OCI-M1 (cell line): ENCODE measurements at places on chromosomes 3 and 15.

DNA sequence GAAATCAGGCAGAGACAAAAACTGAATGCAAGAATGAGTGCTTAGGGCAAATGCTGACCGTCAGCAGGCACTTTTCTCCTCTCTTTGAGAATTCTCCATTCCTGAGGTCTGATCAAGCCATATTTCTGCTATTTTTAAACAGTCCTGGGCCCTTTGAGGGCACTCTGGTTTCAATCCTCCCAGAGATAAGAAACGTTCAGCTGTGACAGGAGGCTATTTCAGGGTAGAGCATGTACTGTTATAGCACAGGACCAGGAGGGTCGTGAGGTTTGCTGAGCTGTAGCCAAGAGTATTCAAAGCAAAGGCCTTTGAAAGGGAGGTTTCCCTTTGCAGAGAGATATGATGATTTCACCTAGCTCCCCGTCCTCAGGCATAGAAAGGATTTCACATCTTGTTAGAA is 39.6 kb upstream of the PDZRN3 start:
- no peak for DNase-seq

- no peak for DNase-seq
These were observed 435.5 kb upstream of the TPM1 start for GRCh38 chr15:62607114-62607462.

DNA sequence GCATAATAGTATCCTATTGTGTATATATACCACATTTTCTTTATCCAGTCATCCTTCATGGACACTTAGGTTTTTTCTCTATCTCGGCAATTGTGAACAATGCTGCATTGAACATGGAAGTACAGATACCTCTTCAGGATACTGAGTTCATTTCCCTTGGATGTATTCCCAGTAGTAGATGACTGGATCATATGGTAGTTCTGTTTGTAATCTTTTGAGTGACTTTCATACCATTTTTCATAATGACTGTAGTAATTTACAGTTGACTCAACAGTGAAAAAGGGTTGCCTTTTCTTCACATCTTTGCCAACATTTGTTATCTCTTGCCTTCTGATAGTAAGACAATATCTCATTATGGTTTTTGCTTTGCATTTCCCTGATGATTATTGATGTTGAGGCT is 21.8 kb downstream of the MYH15 start:
- no peak for DNase-seq

GRCh38 chr3:45049807-45050206 is 23.7 kb downstream of the CLEC3B start:
- no peak for DNase-seq

DNA sequence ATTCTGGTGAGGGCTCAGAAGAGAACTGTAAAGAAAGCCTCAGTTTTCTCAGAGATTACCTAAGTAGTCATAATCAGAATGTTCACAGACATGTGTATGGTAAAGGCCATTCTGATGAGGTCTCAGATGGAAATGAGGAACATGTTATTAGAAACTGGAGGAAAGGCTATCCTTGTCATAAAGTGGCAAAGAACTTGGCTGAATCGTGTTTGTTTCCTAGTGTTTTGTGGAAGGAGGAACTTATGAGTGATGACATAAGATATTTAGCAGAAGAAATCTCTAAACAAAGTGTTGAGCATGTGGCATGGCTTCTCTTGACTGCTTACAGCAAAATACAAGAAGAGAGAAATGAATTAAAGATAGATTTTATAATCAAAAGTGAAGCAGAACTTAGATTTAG is 12.8 kb upstream of the KLHL40 start:
- DNase-seq: peak; percentile 31

- DNase-seq: peak; percentile 70
These were observed 8.8 kb downstream of the ANKUB1 start for GRCh38 chr3:149783576-149783975.

DNA sequence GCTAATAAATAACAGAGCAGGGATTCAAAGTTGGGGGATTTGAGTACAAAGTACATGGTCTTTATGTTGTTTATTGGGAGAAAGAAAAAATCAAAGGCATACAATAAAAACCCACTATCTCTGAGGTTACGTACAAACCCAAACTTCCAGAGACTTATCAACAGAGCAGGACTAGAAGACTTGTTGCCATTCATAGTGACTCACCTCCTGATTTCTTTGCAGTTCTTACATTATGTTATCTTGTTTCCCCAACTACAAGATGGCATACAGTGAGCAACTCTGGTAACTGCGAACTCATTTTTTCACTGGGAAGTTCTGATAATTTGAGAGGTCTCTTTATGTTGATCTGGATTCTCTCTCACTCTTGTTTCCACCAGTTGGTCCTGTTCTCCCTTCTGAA is 80.6 kb upstream of the ETV5 start:
- peak; percentile 5 for DNase-seq

DNA sequence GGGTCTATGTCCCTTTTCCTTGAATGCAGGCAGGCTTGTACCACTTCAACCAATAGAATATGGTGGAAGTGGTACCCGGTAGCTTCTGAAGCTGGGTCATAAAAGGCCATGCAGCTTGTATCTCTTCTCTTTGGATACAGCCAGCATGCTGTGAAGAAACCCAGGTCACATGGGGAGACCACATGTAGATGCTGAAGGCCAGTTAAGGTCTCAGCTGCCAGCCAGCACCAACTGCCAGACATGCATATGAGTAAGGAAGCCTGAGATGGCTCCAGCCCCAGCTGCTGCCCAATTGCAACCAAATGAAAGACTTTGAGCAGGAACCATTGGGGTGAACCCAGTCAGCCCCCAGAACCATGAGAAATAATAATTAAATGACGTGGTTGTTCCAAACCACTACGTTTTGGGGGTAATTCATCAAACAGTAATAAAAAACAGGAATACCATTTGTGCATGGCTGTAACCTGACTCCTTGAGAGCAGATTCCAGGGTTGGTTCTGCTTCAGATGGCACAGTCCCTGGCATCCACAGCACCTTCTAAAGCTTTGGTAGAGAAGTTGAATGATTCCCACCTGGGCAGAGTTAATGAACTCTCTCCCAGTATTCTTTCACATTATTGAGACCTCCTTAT is 3.8 kb downstream of the RBP2 start:
- DNase-seq: no peak

DNA sequence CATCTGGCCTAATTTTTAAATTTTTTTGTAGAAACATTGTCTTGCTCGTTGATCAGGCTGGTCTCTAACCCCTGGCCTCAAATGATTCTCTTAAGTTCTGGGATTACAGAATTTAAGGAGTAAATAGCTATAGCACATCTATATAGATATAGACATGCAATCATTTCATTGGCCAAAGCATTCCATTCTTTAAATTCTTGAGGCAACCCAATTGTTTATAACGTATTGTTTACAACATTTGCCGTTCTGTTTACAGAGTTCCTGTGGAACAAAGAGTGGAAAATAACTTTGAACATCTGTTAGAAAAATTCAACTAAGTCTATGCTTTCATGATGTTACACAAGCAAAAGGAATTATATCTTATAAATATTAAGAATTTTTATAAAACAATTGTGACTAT is 205.2 kb upstream of the ROBO2 start:
- DNase-seq: no peak

- DNase-seq: peak; percentile 69
These were observed 590 bp downstream of the POLR2H start for GRCh38 chr3:184361932-184362667.

GRCh38 chr3:66253790-66254620 is 33.2 kb downstream of the SLC25A26 start:
- peak; percentile 29 for DNase-seq

- DNase-seq: no peak
These were observed 26.4 kb upstream of the TMEM115 start for GRCh38 chr3:50385754-50386153.

GRCh38 chr3:57910990-57911389 is 97.2 kb upstream of the FLNB start:
- peak; percentile 13 for DNase-seq

DNA sequence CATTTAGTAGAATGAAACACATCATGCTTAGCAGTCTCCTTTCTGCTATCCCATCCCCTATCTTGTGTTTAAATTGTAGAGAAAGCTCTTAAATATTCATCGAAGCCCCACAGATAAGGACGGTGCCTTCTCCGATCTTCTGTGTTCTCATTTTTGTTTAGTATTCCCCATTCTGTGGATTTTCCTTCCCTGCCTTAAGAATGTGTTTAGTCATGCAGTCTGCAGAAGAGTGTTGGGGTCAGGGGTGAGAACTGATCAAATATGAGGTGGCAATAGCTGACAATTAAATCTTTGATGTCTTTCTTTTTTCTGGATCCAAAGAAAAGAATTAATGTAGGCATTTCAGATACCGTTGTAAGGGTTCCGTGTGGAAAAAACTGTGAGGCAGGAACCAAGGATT is 9.3 kb upstream of the ANKUB1 start:
- no peak for DNase-seq

DNA sequence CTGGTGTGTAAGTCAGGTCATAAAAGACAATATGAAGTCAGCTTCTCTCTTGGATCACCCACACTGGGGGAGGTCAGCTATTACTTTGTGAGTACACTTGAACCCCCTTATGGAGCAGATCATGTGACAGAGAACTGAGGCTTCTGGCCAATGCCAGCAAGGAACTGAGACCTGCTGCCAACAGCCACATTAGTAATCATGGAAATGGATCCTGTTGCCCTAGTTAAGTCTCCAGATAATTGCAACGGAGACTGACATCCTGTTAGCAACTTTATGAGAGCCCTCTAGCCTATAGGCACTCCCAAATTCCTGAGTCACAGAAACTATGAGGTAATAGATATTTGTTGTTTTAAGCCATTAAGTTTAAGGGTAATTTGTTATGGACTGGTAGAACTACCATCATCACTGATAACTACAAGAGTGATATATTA is 110.4 kb upstream of the GMNC start:
- DNase-seq: no peak

DNA sequence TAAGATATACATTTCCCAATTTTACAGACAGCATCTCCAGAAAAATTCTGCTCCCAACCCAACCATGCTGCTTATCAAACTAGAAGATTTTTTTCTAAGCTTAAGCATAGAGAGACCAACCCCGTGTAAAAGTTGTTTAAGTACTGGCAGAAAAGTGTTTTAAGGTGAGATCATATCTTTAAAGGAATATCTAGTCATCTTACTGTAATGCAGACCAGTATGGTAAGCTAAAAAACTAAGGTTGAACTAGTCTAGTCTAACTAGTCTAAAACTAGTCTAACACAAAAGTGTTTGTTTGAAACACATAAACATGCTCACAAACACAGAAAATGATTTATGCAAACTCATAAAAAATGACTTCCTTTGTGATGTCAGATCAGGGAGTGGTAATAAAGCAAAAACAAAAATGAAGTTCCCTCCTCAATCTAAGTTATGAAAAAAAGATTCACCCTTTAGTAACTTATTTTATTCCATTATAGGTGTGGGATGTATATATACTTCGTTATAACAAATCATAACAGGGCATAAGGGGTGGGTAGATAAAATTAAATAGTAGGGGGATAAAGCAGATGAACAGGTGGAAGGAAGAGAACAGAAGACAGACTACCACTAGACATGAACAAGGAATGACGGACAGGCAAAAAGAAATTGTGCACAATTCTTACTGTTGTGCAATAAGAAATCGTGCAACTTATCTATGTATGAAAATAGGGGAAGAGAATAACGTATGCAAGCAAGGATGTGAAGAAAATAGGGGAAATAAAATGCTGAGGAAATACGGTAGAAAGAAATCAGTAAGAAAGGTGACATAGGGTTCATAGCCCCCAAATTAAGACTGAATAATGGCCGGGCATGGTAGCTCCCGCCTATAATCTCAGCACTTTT is 10.0 kb downstream of the MYO5A start:
- peak; percentile 7 for DNase-seq

- no peak for DNase-seq
These were observed 10.8 kb downstream of the PLD1 start for GRCh38 chr3:171799501-171799900.

DNA sequence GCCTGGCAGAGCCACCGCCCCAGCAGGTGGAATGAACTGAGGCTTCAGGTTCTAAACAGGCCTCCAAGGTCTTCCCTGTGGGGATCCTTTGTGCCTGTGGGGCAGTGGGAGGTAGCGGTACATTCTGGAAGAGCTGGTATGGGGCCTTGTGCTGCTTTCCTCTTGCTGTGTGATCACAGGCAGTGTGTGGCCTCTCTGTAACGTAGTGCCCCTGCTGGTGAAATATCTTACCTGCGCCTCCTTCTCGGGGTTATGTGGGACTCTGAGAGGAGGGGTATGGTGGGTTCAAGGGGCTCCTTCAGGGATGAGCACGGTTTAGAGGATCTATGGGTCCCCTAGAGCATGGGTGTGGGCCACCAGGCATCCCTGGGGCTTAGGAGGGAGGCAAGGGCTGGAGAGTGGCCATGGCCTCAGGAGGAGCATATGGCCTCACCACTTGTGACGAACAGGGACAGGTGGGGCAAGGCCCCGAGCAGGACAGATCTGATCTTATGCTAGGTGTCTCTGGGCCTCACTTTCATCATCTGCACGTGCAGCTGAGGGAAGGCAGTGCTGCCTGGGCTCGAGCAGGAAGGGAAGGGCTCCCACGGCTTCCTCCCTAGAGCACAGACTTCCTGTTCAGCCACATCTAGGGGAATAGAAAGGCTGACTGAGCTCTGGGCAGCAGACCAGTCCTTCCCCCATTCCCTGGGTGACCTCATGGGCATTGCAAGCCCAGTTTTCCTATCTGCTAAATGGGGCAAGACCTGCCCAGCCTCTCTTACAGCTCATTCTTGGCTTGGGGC is 1.9 kb upstream of the ALS2CL start:
- peak; percentile 26 for DNase-seq

GRCh38 chr15:77541421-77542181 is 91.1 kb downstream of the LINGO1 start:
- no peak for DNase-seq

GRCh38 chr3:64728428-64728827 is 40.6 kb upstream of the ADAMTS9 start:
- no peak for DNase-seq

- no peak for DNase-seq
These were observed 81.5 kb downstream of the SMAD3 start for GRCh38 chr15:67146875-67147381.

DNA sequence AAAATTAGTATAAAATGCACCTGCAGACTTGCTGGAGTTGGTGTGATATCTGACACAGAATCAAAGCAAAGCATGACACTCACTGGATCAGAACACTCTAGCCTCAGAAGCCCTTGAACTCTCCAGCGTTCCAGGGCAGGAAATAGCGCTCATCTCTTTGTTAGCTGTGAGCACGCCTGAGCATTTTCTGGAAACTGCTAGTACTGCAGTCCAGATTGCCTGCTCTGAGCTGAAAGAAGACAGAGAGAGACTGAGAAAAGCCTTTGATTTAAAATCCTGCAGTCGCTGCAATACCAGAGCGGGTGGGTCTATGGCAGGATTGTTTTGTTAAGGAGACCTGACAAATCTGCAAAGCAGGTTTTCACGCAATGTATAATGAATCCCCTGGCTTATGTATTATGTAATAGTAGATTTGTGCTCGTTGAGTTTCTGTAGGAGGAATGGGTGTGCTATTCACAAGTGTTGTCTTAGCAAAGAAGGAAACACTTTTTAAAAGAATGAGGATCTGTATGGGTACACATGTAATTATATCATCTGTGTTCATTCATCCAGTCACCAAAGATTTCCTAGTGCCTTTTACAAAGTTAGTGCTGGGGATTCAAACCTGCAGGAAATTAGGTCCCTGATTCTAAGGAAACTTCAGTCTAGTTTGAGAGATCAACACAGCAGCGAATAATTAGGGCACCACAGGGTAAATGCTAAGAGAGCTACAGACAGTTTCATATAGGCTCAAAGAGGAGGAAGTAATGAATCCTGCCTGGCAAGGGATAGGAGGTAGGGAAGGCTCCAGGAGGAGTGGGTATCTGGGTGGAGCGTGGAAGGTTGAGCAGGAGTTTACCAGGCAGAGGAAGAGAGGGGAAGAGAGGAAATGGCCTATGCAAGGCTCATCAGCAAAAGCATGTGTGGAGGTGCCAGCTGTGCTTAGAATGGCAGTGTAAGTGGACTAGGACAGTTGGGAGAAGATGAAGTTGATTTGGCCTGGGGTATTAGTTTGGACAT is 26.1 kb upstream of the MGLL start:
- DNase-seq: no peak
